ENCODE measurements at places on chromosomes 4 and X.

DNA sequence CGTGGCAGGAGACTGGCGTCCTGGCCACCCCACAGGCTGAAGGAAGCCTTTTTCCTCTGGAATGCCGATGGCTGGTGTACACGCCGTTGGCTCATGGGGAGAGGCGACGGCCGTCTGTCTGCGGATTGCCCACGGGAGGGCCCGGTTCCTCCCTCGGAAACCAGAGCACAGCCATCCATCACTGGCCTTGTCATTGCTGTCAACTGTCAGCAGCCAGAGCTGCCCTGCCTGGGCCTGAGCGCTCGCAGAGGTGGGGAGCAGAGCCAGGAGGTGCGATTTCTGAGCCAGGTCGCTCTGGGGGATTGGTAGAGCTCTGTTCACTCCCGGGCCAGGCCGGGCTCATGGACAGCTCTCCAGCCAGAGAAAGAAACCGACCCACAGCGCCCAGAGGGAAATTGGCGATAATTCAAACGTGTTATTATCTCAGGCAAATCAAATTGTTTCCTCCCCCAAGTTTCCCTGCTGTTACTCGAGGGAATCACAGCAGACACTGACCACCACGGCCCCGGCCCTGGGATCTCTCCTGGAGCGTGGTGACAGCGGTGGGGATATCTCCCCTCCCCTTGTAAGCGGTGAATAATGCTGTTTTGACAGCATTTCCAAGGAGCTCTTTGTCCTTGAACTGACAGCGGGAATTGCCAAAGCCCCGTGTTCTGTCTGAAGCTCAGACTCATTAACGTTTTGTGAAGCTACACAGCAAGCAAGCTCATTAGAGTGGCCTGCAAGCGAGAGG lies 220.9 kb upstream of the PSAPL1 start:
- DNase-seq = no peak

DNA sequence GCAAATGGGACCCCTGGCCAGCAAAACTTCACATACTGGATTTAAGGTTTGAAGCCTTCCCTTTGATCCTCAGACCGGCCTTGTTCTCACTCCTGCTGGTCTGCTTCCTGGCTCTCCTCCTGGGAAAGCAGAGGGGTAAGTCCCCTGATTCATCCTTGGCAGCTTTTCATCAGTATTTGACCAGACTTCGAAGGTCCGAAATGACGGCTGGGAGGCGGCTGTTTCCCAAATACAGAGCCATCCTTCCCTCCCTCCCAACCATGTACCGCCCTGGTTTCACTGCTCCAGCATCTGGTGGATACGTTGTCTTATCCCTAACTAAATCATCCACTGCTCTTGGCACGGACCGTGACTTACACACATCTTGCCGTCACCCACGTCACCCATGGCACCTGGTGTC lies 265.5 kb downstream of the BCOR start:
- no peak for DNase-seq

DNA sequence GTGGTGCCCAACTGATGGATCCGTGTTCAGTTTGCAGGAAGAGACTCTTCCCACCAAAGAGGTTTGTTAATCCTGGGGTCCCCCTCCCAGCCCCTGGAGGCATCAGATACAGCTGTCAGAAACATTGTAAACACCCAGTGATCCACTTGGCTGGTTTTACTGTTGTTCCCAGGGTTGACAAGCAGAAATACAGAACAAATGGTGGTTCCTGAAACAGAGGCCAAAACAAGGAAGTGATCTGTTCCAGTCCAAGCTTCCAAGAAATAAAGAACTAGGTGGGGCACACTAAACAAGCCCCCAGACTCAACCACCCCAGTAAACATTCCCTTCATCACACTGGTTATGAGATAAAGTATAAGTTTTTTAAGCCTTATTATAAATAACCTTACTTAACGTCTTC lies 1.4 kb downstream of the TMLHE start:
- peak; percentile 0 for DNase-seq

DNA sequence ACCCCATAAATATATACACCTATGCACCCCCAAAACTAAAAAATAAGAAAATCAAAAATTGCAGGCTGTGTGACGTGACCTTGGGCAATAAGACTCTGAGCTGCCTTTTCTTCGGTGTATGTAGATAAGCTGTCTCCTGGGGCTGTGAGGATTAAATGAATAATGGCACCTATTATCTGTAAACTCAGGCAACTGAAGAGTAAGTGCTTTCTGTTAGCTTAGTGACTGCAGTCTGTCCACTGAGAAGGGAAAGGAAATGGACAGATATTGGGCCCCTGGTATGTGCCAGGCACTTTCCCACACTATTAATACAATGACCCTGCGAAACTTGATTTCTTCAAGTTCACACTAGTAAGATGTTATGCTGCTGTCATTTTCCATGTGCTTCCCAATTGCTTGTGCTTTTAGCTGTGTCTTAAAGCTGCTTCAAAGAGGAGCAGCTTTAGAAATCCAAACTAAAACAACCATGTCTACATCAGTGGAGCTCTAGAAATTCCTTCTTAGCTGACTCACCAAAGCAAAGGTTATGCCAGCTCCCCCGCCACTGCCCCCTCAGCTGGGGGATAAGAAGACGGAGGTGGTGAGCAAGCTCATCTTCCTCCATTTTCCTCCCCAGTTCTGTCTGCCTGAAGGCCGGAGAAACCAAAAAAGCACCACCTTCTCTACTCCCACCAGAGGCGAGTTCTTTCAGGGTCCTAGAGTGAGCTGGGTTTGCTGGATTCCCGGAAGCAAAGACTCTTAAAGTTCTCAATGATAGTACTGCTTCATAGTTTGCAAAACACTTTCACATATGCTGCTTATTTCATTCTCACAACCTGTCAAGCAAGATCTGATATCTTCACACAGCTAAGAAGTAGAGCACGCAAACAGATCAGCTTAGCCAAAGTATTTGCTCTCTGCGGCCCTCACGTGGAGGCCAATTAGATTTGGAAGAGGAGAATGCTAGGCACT lies 8.8 kb upstream of the DGAT2L6 start:
- peak; percentile 44 for DNase-seq

DNA sequence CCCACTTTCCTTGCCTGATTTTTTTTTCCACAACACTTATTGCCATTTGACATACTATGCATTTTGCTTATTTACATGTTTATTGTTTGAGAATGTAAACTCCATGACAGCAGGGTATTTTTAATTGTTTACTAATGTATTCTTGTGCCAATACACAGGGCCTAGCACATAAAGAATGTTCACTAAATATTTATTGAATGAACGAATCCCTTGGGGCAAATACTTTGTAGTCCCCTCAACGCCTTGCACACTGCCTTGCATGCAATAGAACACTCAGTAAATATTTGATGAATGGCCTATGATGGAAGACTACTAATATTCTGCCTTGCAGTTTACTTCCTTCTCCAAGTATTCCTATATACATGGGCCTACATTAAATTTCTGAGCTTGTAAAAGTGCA lies 1.4 kb upstream of the PRPS1 start:
- DNase-seq = no peak

Data from tongue (tissue), 3 donors.